ENCODE measurements at places on chromosomes 6 and 20.

DNA sequence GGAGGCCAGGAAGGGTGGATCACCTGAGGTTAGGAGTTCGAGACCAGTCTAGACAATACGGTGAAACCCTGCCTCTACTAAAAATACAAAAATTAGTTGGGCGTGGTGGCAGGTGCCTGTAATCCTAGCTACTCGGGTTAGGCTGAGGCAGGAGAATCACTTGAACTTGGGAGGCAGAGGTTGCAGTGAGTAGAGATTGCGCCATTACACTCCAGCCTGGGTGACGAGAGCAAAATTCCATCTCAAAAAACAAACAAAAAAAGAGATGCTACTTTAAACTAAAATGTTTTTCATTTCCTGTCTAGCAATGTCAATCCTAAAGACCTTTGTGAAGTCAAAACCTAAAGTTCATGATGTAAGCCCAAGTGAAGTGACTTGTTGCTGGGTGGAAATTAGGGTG, 12.9 kb downstream of the DSN1 start:
- no peak for DNase-seq

- no peak for DNase-seq
Observed at GRCh38 chr6:34378470-34378869, 14.0 kb downstream of the NUDT3 start.

DNA sequence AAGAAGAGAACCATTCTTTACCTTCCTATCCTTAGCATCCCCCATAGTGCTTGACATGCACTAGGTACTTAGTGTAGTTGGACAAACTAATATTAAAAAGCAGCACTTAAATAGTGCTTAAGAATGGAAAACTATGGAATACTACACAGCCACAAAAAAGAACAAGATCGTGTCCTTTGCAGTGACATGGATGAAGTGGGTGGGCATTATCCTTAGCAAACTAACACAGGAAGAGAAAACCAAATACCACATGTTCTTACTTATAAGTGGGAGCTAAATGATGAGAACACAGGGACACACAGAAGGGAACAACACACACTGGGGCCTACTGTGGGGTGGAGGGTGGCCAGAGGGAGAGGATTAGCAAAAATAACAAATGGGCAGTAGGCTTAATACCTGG, 66.8 kb downstream of the EPHA7 start:
- DNase-seq, result no peak

- no peak for DNase-seq
Observed at GRCh38 chr6:45835721-45836437, 179.8 kb downstream of the CLIC5 start.

- no peak for DNase-seq
Observed at GRCh38 chr20:43824309-43825050, 90.2 kb upstream of the TOX2 start.

DNA sequence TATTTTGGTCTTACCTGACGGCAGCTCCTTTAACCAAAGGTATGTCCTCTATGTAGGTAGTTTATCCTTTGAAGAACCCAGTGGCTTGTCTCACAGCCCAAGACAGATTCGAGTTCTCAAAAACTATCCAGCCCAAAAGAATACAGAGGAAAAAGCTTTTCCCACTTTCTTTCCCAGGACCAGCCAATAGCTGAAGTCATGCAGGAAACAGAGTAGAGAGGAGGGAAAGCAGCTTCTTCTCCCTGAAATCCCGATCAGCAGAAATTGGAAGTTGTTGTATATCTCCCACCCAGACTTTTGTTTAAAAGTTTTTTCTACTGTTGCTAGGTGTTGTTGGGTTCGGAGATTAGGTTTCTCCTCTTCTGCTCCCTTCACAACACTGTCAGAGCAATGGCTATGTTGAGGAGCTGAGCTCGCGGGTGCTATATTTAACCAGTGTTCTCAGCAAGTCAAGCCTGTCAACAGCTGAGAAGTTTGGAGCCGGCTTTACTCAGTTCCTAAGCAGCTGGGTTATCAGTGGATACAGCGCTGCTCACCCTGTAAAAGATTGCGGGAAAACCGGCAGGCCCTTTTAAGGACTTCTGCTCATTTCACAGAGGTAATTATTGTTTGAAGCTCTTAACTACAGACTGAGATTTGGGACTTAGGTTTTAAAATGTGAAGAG, at the start of gene FILIP1:
Gene FILIP1, minus strand, starts transcription at position 401 of the 665 bp plus-strand sequence. CDS start 78,828 bp downstream, outside the sequence.
- DNase-seq, result no peak

DNA sequence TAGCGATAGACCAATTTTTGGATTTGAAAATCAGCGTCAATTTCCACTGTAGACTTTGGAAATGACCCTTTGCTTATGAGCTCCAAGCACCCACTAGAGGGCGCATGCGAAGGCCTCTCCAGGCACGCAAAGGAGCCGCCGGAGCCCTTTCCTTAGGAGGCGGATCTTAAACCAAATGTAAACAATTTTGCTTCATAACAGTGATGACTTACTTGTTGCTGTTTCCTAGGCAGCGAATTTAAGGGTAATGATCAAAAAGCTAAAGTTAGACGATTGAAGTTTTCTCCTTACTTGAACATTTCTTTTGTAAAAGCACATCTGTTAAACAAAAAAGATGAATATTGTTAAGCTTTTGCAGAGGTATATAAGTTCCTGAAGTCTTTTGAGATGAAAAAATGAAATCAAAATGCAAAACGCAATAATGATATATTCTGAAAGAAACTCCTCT, 29.2 kb upstream of the EXOC2 start:
- DNase-seq, result peak; percentile 59

DNA sequence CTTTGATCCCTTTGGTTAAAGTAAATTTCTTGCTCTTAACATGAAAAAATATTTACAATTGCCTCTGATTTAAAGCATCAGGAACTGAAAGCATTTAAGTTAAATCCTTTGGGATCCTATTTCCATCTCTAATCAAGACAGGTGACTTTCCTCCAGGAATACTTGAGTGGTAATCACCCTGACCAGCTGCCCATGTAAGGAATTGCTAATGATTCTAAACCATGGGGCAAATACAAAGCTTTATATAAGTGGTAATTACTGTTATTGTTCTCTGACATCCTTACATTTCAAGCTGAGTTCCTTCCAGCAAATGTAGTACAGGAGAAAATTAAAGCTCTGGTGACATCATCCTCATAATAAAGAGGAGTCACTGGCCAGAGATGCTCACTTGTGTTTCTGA, 100.6 kb downstream of the CRYBG1 start:
- no peak for DNase-seq

- DNase-seq, result peak; percentile 15
Observed at GRCh38 chr20:41617059-41617901, 897 bp downstream of the CHD6 start.

DNA sequence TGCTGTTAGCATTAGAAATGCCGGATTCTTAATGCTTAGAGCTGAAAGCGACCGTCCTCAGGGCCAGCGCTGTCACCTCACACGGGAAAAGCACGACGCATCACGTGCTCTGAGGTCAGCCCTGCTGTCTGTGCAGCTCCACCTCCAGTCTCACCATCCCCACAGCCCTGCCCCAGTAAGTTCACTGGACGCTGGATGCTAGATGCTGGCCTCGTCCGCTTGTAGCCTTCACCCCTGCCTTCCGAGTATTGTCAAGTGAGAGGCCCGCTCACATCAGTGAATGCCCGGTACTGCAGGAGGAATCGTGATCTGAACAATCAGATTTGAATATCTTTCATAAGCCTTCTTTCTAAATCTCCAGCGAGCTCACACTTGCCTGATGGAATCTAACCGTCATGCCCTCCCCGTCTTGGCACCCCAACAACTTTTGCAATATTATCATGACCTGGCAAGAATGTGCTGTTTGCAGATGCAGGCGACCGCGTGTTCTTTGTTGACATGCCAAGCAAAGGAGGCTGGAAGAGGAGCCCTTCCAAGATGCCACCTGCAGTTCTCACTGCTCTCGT, 64.9 kb downstream of the DLL1 start:
- DNase-seq, result no peak

GRCh38 chr6:105372142-105372848, 30.6 kb downstream of the PREP start:
- DNase-seq, result no peak

DNA sequence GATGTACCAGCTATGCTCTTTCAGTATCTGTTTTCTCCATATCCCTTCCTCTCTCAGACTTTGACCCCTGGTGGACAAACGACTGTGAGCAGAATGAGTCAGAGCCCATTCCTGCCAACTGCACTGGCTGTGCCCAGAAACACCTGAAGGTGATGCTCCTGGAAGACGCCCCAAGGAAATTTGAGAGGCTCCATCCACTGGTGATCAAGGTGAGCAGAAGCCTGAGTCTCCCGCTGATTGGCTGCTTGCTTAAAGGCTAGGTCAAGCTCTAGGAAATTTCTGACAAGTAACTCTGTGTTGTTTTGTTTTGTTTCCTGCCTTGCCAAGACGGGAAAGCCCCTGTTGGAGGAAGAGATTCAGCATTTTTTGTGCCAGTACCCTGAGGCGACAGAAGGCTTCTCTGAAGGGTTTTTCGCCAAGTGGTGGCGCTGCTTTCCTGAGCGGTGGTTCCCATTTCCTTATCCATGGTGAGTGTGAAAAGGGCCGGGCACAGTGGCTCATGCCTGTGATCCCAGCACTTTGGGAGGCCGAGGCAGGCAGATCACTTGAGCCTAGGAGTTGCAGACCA, 28.6 kb downstream of the C6orf89 start:
- no peak for DNase-seq

GRCh38 chr6:12280458-12280857, 9.7 kb upstream of the EDN1 start:
- no peak for DNase-seq

DNA sequence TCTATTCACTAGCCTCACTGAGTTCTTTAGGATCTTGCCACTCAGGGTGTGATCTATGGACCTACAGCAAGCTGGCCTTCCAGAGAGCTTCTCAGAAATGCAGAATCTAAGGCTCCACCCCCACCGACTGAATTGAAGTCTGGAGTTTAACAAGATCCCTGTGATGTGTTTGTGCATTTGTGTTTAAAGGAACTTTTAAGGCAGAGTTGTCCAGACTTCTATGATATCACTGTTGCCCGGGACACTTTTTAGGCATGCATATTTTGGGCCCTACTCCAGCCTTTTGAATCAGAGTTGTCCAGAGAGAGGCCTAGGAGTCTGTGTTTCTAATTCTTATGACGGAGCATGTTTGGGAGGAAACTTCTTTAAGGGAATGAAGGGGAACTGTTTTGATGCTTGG, 232.3 kb downstream of the QKI start:
- DNase-seq, result no peak

GRCh38 chr20:646107-646867, 6.7 kb downstream of the SRXN1 start:
- DNase-seq, result no peak

- no peak for DNase-seq
Observed at GRCh38 chr20:63501818-63502670, 3.2 kb upstream of the EEF1A2 start.

DNA sequence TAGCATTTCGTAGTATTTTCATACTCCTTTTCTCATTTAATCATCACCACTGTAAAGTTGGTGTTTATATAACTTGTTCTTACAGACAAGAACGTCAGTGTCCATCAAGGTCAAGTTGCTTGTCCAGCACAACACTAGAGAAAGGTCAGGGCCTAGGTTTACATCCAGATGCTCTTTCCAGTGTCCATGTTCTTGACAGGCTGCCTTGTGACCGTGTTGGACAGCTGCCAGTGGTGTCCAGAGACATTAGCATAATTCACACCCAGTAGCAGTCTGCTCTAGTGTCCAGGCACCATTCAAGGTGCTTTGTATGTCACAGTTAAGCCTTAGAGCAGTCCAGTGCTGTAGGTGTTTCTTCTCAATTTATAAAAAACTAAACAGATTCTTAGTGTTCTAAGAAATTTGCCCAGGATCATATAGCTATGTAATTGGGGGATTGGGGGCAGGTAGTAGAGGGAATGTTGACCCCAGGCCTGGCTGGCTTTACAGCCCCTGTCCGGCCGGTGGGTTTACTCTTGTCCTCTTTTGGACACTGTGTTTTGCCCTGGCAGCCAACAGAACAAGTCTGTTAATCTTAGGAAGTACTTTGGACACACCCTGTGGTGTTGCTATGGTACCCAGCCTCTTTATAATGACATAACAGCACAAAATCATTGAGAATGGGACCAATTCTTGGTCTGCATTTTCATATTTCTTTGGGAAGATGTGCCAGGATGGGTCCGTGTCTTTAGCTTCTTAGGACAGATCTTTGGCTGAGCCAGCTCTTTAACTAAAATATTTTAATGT, 8.0 kb downstream of the STK35 start:
- DNase-seq, result no peak
